Activated T-cell treated with anti-CD3 and anti-CD28 coated beads for 24 hours (primary cell): ENCODE measurements at places on chromosomes 3 and 15.

DNA sequence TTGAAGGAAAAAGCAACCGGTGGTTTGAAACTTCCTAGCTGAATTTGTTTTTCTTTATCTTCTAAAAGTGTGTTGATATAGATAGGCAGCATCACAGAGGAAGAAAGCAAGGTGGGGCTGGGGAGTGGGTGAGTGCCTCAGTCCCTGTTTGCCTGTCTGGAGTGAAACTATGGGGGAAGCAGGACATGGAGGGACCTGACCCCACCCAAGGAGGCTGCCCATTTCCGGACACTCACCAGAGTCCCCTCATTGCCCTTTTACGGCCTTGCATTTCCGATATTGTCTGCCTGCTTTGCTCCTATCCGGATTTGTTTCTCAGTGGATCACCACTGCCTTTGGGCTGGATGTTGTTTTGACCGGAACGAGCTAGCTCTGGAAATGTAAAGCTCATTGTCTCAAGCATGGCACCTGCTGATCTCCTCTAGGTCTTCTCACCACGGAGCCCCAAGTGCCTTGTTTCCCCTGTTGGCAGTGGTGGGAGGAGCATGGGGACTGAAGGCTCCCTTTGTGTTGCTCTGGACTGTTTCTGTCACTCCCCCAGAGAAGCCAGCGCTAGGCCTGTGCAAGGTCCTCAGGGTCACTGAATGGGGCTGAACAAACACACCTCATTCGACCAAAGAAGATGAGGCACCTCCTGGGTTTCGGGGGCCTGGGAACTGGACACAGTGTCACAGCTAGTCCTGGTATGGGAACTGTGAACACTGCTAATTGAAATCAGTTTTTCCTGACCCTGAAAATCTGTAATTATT lies 7.0 kb downstream of the CLDN11 start:
- no peak for DNase-seq

GRCh38 chr3:127325629-127325961 lies 37.7 kb upstream of the PRR20G start:
- DNase-seq = no peak

DNA sequence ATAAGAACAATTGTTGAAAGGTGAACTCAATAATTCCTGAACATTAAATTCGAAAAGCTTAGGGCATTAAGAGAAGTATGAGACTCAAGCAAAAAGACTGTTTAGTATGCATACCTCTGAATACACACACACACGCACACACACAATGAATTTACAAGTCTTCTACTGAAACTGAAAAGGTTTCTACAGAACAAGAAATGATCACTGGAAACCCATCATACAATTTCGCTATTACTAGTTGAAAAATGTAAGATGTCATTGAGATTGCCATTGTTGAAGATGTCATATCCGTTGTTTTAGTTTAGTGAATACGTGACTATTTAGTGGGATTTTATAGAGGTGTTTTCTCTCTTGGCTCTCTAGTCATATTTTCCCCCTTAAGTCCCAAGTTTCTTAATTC lies 106.8 kb downstream of the FOXB1 start:
- DNase-seq = no peak

DNA sequence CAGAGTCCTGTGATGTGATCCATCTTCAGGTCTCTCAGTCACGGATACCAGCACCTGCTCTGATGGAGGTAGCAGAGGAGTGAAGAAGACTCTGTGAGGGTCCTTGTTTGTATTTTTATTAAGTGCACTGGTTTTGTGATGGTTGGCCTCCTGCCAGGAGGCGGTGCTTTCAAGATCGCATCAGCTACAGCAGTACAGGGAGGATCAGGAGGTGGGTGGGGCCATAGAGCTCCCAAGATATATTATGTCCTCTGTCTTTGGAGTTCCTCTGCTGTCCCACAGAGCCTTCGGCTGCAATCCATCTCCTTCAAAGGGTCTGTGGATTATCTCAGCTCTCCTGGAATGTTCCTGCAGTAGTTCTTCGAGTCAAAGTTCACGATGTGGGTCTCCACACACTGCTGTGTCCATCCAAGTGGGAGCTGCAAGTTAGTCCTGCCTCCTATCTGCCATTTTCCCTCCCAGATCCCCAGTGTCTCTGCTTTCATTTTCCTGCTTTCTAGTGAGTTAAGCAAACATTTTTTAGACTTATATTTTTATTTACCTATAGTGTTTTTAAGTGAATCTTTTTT lies 54.7 kb downstream of the TM2D3 start:
- DNase-seq = no peak

DNA sequence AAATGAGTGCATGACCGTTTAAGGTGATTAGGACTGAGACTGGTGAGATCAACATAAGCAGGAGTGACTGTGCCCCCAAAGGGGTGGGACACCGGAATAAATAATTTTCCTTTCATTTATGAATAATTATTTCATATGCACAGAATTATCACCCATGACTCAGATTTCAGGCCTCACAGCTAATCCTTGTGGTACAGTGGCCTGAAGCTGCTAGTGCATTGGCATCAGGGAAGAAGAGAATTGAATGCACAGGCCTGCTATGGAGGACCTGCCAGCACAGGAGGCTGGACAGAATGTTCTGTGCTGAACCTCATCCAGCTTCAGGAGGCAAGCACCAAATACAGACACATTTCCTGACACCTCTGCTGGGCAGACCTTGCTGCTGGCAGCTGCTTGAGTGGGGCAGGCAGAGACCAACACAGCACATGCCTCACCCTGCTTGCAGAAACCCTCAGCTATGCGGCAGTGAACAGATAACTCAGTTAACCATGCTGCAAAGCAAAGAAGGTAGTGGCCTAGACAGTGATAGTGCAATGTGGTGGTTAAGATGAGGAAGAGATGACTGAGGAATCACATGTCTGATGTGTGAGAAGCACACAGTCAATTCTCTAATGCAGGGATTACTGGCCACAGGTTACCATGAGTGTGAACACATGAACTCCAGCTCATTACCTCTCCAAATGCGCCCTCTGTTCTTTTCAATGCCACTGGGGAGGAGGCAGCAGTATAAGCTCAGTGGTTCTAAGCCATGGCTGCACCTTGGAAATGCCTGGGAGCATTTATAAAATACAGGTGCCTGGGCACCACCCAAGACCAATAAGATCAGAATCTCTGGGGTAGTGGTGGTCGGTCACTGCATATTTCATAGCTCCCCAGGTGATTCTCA lies 68.1 kb upstream of the SCN5A start:
- DNase-seq = no peak

DNA sequence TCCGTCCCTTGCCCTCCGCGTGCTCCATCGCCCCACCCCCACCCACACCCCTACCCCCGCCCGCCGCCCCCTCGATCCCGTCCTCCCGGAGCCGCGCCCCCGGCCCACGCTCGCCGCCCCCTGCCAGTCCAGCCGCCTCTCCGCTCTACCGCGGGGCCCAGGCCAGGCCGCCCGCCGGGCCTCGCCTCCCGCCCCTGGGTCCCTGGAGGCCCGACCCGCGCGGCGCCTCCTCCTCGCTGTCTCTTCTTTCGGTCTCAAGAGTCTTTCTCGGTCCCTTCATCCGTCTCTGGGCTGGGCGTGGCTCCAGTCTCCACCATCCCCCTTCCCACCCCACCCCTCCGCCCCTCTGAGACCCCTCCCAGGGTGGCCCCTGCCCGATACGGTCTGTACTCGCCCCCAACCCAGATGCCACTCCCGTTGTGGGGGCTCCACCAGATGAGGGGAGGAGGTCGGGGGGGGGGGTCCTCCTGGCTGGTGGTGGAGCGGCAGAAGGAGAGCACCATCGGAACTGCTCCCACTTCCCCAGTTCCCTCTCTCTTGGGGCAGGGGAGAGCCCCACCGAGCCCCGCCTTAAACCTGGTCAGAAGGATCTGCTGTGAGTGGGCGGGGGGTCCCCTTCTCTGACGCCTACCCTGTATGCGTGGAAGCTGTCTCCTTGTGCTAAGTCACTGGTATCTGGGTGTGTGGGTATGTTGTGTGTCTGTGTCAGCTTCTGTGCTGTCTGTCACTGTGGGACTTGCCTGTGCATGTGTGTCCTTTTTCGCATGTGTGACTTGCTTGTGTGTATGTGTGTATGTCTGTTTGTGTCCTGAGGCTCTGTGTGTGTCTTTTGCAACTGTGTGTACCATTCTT lies 1.0 kb downstream of the PRKCD start:
- DNase-seq = peak; percentile 26

- no peak for DNase-seq
Observed at GRCh38 chr15:90579213-90579612, 49.5 kb downstream of the CRTC3 start.

- DNase-seq = peak; percentile 5
Observed at GRCh38 chr3:10983219-10983916, 9.2 kb upstream of the SLC6A1 start.

DNA sequence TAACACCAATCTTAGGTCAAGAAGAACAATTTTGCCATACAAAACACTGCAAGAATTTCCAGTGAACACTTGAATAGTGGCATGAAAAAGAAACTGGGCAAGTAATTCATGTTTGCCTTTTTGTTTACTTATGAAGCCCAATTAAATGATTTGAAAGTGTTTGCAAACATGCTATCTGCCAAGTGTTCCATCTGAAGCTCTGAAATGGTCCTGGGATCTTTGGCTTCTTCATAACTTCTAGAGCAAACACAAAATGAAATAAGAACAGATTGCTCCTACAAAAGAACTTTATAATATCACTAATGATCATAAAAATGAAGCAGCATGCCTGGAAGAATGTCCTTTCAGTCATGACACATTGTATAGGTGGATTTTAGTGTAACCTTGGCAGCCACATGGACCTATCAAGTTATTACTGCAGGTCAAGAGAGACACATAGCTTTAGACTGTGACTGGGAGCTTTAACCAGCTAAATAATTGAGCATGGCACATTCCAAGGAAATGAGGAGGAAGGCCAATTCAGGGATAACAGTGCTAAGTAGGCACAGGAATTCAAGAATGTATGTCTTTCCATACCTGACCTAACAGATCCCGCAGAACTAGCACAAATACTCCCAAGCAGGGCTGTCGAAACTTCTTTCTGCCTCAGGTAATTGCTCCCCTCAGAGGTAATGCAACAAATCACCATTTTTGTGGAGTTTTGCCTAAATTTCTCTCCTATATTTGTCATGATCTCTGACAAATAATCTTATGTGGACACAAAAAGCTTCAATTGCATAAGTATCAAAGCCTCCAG lies 144.6 kb downstream of the DUT start:
- no peak for DNase-seq

- DNase-seq = no peak
Observed at GRCh38 chr3:189947068-189947467, 173.6 kb downstream of the P3H2 start.

- no peak for DNase-seq
Observed at GRCh38 chr15:71003319-71003718, 110.7 kb downstream of the LRRC49 start.

- DNase-seq = peak; percentile 39
Observed at GRCh38 chr3:119294696-119295671, 801 bp downstream of the ARHGAP31 start.

DNA sequence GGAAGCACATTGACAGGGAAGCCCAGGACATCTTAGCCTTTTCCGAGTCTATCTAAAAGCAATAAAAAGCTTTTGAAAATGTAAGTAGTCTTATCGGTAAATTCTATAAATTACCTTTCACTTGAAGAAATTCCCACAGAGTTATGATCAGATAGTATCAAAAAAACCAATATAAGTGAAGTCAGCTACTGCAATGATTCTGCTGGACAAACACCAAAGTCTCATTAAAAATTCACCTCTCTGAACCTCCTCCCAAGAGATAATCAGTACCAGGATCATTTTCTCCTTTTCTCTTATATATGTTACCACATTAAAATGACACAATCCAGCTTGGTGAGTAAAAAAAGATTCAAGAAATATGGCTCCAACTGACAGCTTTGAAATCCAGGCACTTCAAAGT lies 69.2 kb downstream of the FRMD5 start:
- no peak for DNase-seq

- no peak for DNase-seq
Observed at GRCh38 chr3:117656391-117656790, 946.8 kb downstream of the TUSC7 start.

- DNase-seq = no peak
Observed at GRCh38 chr15:40985541-40986330, 32.5 kb downstream of the CHAC1 start.

DNA sequence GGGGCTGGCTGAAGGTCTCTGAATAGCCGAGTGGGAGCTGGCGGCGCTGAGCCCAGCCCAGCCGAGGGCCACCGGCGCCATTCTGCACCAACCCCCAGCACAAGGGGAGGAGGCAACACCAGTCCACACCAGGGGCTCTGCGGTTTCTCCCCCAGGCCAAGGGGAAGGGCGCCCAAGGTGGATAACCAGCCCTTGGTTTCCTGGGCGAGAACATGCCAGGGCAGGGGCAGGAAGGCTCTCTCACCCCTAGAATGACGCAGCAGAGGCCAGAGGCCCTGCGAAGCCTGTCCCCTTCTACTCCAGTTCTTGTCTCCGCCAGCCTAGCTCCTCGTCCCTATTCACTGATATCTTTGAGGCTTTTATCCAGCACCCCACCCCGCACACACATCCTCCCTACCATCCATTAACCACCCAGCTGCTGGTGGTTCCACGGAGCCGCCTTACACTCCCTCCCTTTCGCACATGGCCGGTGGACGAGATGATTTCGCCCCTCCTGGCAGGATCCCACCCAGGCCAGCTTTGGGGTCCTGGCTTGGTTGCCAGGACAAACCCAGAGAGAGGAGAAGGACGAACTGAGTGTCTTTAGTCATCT lies 1.3 kb downstream of the RBPMS2 start:
- no peak for DNase-seq

DNA sequence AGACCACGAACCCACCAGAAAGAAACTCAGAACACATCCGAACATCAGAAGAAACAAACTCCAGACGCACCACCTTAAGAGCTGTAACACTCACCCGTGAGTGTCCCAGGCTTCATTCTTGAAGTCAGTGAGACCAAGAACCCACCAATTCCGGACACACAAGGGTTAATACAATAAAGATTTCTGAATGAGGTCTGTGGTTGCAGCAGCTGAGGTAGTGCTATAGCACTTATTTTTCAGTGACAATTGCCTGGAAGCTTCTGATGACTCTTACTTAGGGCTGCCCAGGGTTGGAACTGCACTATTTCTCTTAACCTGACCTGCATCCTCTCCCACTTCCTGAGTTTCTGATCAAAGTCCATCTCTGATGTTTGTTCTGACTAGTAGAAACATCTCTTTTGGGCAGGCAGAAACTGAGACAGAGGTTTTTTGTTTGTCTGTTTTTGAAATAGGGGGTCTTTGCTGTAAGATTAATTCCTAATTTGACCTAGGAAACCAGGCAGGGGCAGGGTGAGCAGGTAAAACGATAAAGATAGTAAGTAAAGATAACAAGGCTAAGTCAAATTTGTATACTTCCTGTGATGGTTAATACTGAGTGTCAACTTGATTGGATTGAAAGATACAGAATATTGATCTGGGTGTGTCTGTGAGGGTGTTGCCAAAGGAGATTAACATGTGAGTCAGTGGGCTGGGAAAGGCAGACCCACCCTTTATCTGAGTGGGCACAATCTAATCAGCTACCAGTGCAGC lies 169.1 kb downstream of the GAP43 start:
- DNase-seq = peak; percentile 11

GRCh38 chr3:42864321-42864950 lies 11.2 kb downstream of the CYP8B1 start:
- no peak for DNase-seq

DNA sequence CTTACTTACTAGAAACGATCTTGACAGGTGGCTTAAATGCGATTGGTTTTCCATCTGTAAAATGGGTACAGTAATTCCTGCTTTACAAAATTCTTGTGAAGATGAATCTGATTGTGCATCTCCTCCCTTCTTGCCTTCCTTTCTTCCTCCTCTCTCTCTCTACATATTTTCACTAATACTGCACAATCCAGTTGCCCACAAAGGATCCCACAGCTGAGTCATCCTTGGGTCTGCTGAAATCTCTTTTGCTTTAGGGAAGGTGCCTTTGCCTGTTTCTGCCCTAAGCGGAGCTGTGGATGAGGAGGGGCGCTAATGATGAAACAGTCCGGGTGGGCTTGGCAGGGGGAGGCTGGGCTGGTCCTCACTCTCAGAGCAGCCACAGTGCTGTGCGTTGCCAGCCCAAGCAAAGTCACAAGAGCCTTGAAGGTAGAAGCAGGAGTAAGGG lies 46.1 kb downstream of the AMOTL2 start:
- DNase-seq = no peak
